ENCODE measurements at places on chromosomes 7 and 10.

DNA sequence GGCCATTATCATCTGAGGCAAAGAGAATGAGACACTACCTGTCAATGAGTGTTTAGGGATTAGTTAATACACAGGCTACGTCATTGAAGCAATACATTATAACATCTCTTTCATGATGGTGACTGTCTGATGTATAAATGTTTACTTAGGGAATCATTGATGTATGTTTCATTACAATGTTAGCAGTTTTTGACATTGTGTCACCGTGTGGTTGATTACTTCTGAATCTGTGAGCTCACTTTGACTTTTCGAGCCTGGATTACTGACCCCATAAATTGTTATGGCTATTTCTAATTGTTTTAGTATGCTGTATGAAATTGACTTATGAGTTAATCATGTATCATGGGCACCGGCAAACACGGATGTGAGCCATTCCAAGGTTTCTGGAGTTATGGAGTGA, 494.0 kb downstream of the MAGI2 start:
- peak; percentile 15 for DNase-seq

GRCh38 chr7:22187691-22188348, 169.1 kb downstream of the RAPGEF5 start:
- DNase-seq = no peak

DNA sequence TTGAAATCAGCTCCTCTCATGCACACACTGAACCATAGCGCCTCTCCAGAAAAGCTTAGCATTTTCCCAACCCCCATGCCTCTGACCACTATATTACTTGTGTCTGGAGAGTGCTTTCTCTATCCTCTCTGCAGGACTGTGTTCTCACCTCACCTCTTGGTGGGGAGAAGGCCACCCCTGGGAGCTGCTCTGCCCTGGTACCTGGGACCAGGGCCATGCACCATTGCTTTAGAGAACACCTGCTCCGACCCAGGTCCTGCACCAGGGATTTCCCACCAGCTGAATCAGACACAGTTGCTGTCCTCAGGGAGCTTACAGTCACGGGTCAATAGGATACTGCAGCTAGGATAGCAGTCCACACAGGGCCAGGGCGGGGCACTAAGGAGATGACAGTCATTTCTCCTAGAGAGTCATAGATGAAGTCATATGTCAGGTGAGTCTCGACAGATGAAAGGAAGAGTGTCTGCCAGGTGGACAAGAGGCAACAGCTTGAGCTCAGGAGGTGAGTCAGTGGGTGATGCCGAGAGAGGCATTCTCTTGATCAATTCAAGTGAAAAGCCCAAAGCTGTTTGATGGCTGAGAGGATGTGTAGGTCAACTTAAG, 619 bp upstream of the LMTK2 start:
- no peak for DNase-seq

DNA sequence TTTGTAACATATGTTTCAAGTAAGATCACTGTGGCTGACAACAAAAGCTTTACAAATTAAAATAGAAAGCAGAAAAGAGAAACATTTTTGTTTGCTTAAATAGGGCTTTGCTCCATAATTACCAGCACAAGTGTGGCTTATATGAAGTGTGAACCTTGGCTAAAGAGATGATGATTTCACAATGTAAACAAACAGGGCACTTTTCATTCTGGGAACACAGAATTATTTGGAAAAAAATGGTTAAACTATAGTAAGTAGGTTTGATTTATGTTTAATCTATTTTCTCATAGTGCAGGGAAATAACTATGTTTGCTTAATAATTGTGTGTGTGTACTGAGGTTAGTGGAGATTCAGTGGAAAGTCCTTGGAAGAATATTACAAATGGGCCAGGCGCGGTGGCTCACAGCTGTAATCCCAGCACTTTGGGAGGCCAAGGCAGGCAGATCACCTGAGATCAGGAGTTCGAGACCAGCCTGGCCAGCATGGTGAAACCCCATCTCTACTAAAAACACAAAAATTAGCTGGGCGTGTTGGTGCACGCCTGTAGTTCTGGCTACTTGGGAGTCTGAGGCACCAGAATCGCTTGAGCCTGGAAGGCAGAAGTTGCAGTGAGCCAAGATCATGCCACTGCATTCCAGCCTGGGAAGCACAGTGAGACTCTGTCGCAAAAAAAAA, 19.1 kb upstream of the OTUD1 start:
- DNase-seq = no peak

- DNase-seq = no peak
Observed at GRCh38 chr7:77765481-77765880, 32.8 kb downstream of the TMEM60 start.

DNA sequence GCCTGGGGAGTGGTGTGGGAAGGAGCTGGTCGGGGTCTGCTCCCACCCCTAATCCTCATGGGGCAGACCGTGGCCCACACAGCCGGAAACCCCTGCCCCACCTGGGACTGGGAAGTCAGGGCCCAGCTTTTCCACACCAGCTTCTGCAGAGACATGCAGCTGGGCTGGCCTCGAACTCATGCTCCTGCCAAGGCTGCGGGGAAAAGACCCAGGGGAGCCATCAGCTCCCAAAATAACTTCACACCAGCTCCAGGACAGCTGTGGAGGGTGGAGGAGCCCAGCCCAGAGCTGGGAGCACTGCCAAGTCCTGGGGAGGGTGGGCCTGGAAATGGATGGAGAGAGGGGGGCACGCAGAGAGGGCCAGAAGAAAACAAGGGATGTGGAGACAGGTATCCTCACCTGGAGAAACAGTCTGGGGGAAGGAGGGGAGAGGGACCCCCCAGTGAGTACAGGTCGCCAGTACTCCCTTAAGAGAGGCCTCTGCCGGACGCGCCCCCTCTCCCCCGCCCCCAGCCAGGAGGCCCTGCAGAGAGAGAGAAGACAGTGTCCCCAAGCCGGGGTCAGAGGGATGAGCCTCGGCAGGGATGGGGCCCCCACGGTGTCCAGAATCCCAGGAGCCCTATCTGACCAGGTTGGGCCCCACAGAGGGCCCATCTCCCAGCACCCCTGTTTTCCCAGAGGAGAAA, 11.5 kb upstream of the GRIFIN start:
- DNase-seq = no peak

DNA sequence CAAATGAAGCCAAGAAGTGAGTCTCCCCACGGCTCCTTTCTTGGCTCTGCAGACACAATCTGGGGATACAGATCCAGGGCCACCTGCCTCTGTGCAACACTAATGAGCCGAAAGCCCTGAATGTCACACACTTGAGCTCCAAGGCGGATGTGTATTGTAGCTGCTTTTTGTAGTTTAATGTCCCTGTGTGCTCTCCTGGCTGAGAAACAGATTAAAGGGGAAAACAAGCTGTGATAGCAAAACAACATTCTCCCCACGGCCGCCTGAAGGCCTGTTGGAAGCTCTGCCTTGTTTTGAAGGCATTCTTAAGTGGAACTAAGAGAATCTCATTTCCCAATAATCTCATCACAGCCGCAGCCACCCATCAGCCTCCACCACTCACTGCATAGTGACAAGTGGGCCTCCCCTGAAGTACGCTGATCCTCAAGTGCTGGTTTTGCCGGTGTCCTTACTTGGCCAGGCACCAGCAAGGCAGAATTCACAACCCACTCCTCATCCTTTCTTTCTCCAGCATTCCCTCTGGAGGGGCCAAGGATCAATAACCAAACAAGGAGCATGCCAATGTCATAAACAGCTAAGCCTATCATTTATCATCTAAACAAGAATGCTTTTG, 44.4 kb upstream of the AMPH start:
- DNase-seq = no peak

DNA sequence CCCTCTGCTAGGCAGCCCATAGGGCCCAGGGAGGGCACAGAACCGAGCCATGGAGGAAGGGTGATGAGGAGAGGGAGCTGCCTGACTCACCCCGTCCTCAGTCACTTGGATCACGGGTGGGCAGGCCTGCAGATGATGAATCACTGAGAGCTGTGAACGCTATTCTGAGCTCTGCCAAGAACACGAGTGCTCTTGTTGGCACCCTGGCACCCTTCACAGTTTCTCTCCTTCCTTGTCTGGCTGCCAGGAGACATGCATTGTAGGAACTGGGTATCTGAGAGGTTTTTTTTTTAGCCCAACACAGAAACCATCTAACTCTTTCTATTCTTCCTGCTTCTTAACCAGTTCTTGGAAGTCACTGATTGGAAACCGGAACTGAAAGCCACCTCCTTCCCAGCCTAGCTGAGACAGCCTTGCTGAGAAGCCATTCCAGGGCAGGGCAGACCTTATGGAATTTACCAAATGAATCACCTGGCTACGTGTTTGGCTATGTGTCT, 82.1 kb downstream of the SLC37A3 start:
- DNase-seq = no peak

DNA sequence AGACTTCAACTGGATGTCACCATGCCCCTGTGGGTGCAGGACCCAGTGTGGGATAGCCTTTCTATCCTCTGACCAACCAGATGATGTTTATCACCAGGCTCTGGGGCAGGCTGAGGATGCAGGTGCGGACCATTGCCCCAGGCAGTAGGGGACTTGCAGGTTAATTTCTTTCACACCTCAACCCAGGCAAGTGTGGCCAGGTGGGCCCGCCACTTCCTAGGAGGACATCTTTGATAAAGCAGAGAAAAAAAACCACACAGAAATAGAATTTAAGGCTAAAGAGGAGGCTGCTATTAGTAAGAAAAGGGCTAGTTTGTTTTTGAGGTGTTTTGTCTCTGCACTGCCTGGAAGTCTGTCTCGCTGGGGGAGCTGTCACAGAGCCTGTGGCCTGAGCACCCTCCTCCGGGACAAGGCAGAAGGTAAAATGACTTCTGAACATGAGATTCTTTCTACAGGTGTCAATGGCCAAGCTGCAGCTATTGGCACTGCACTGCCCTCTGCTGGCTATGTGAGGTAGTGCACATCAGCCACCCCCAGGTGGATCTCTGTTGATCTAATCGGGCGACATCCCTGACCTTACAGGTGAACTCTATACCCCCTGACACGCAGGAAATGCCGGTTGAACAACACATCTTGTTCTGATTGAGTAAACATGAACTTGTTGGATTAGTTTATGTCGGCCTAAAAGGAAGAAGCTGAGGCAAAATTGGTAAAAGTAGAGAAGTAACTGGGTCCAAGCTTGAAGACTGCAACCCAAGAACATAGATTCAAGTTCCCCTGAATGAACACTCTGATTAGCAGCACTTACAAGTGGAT, 21.0 kb downstream of the UPP1 start:
- DNase-seq = peak; percentile 68

DNA sequence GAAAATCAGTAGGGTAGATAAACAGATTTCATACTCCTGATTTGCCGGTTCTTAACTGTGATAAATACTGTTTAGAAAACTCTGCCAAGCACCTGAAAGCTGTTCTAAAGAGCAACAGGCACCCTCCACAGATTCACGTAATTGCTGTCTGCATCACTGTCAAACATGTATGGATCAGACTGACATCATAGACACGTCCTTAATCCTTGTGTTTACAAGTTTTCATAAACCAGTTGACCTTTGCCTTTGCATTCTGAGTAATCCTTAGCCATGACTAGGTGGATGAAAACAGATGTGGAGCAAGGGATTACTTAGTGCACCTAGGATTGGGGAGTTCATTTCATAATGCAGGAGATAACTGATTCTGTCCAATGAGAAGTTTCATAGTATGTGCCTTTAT, 41.6 kb downstream of the SLC39A12 start:
- DNase-seq = no peak

GRCh38 chr7:159117366-159118196, 27.1 kb downstream of the VIPR2 start:
- no peak for DNase-seq

GRCh38 chr7:131159961-131160361, 167.7 kb upstream of the MKLN1 start:
- DNase-seq = no peak

- DNase-seq = peak; percentile 13
Observed at GRCh38 chr7:38178695-38179344, 775 bp downstream of the STARD3NL start.

DNA sequence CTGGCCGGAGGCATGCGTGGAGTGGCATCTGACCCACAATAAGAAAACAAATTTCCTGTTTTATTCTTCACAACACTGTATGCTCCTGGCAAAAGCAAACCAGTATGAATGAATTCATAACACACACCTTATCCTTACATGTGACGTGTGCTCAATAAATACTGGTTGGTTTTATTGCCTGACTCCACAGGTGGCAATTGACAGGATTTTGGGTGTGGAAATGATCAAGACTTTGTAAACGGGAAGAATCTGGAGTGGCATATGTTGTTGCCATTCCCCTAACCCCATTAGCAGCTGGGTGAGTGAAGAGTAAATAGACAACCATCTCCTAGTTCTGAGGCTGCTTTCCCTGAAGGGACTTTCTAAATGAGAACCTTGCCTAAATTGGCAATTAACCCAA, 215.5 kb upstream of the AOAH start:
- no peak for DNase-seq

- peak; percentile 46 for DNase-seq
Observed at GRCh38 chr10:18607503-18608378, 43.6 kb downstream of the NSUN6 start.

DNA sequence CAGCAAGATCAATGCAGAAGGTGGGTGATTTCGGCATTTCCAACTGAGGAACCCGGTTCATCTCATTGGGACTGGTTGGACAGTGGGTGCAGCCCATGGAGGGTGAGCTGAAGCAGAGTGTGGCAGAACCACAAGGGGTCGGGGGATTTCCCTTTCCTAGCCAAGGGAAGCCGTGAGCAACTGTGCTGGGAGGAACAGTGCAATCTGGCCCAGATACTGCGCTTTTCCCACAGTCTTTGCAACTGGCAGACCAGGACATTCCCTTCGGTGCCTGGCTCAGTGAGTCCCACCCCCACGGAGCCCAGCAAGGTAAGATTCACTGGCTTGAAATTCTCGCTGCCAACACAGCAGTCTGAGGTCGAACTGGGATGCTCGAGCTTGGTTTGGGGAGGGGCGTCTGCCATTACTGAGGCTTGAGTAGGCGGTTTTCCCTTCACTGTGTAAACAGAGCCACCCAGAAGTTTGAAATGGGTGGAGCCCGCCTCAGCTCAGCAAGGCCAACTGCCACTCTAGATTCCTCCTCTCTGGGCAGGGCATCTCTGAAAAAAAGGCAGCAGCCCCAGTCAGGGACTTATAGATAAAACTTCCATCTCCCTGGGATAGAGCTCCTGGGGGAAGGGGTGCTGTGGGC, 58.6 kb upstream of the SLC26A5 start:
- no peak for DNase-seq

- DNase-seq = no peak
Observed at GRCh38 chr10:96275685-96276418, 4.5 kb upstream of the BLNK start.

GRCh38 chr7:111190804-111191203, 99.9 kb downstream of the LRRN3 start:
- no peak for DNase-seq

DNA sequence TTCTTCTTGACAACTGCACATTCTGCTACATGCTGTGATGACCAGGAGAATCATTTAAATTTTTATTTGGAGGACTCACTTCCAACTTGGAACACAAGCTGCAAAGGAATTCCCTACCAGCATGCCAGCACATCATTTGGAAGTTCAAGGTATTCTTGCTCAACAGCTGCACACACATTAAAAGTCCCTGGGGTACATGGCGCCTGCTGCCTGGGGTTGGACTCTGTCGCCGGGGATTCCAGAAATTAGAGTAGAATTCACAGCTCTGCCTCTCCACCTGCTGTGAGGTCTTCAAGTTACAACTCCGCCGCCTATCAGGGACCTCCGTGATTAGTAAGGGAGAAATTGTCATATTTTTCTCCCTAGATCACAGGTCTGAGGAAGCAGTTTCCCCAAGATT, 1.1 kb downstream of the ZNF32 start:
- no peak for DNase-seq

GRCh38 chr10:78516756-78517155, 483.1 kb downstream of the RPS24 start:
- no peak for DNase-seq

- no peak for DNase-seq
Observed at GRCh38 chr7:107037717-107038603, 6.5 kb upstream of the PRKAR2B start.

- DNase-seq = no peak
Observed at GRCh38 chr10:44696496-44696895, 214.6 kb upstream of the TMEM72 start.

Data from NCI-H460 (cell line).